ENCODE measurements at places on chromosomes 11 and 22.

GRCh38 chr11:61602775-61603569, 22.1 kb upstream of the SYT7 start:
- no peak for DNase-seq

DNA sequence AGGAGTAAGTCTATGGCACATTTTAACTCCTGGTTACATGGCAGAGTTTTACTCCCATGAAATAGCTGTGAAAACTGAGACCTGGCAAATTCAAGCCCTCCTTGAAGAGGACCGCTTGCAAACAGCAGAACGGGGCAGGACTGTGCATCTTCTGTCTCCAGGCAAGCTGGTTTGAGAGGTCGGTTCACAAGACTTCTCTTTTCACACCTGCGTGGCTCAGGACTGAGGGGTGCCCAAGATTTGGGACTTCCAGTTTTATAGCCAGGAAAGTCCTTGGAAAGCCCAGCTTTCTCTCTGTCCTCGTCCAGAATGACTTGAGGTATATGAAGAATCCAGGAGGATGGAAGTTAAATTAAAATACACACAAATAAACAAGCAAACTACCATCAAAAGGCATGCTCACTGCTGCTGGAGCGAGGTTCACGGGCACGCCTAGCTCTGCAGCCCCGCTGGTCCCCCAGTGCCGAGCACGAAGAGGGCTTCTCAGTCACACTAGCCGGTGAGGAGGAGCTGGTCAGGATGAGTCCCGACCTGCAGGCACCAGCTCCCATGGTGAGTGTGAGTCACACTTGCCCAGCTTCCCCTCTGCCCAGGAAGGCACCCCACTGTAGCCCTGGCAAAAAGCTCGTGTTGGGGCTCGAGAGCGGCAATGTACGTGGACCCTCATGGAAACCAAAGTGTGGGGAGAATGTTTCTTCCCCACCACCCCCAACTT, 1382.4 kb downstream of the BRD1 start:
- no peak for DNase-seq

GRCh38 chr11:8709002-8709672, 26.5 kb downstream of the RPL27A start:
- DNase-seq, result no peak

- peak; percentile 17 for DNase-seq
These were observed 28.4 kb upstream of the HMOX1 start for GRCh38 chr22:35352214-35353111.

- DNase-seq, result no peak
These were observed 304.1 kb upstream of the ANO5 start for GRCh38 chr11:21888814-21889213.

GRCh38 chr11:34249439-34249838, 108.4 kb downstream of the ABTB2 start:
- no peak for DNase-seq

DNA sequence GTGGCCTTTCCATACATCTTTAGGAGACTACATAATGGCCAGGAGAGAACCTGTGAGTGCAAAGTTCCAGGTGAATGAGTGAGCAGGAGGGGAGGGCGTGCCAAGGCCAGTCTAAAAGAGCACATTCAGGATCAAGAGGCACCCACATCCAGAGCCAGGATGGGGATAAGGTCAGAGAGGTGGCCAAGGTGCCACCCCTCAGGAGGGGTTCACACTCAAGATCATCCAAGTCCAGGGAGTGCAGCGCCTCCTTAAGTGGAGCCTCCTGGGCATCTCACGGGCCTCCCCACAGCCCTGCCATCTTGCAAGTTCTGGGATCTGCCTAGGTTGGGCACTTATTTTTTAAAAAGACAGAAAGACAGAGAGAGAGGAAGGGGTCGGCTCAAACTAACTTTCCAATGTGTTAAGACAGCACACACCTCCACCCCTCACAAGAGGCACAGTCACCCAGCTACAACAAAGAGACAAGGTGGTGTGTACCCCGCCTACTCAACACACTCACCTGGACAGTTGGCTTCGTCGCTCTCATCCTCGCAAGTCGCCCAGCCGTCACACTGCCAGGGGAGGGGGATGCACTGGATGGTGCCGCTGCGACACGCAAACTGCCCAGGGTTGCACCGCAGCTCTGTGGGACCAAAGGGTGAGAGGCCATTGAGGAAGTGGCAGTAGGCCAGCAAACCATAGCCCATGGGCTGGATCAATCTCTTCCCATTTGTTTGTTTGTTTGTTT, 33.2 kb downstream of the DGCR2 start:
- DNase-seq, result no peak

DNA sequence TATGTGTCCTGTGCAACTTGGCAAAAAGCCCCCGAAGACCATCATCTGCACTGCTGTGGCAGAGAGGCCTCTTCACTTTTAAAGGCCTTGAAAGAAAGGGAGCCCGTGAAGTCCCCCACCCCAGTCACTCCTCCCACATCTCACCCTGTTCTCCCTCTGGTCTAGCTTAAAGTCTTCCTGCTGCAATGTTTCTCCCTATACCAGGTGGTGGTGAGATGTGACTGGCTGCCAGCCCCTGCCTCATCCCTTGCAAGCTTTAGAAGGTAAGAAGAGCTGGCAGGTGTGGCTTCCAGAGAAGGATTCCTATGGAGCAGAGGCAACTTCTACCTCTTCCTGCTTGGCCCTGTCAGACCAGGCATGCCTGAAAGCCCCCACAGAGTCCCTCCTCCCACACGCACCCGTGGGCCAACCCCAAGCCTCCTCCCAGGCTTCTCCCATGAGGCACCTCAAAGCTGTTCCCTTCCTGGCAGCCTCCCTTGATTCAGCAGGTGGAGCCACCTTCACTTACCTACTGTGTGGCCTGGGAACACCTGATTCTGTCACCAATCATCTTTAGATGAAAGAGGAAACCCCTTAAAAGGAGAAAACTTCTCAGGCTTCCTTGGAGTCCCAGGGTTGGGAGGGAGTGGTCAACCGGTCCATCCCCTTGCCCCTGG, 4.0 kb upstream of the TRIM29 start:
- DNase-seq, result no peak

GRCh38 chr11:87438416-87438815, 400.7 kb downstream of the TMEM135 start:
- no peak for DNase-seq

DNA sequence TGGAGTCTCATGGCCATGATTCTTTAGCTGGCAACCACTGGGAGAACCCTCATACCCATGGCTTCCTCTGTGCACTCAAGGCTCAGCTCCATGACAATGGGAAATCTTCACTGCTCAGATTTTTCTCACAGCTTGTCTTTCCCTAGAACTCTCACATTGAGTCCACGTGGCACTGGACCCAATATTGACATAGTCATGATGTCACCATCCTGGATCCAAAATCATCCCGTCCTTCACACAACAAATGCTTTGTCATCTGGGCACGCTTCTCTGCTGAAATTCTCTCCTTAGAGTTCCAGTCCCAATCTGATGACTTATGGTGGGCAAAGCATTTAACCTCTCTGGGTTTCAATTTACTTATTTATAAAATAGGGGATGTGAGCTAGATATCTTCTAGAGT, 37.7 kb upstream of the CD44 start:
- DNase-seq, result no peak
